ENCODE measurements at places on chromosomes 1 and 21.

- DNase-seq: no peak
Measured at GRCh38 chr1:100141192-100141591, 8.2 kb downstream of the TRMT13 start.

GRCh38 chr1:39907528-39908453 lies 6.1 kb upstream of the MYCL start:
- DNase-seq: no peak

- DNase-seq: no peak
Measured at GRCh38 chr1:220067269-220068204, 21.2 kb upstream of the EPRS1 start.

GRCh38 chr1:41764656-41765055 lies 154.1 kb downstream of the HIVEP3 start:
- DNase-seq: no peak

DNA sequence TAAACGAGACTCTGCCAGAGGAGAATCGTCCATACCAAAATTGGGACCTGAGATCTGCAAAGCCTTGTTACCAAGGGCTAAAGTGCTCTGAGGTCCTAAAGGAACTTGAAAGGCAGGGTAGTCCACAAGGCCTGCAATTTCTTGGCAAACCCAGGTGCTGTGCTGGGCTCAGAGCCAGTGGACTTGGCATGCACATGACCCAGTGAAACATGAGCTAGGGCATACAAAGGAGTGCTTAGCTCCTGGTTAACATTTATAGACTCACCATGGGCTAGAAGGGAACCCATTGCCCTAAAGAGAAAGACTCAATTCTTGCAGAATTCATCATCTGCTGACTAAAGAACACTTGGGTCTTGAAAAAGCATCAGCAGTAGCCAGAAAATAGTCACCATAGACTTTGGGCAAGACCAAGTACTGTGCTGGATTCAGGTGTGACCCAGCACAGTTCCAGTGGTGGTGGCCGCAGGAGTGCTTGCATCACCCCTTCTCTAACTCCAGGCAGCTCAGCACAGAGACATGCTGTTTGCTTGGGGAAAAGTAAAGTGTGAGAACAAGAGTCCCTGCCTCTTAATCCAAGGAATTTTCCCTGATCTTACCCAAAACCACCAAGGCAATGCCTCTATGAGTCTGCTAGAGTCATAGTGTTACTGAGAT lies 1069.4 kb upstream of the ADGRL2 start:
- DNase-seq: no peak

GRCh38 chr1:39295901-39296300 lies 91.4 kb downstream of the MACF1 start:
- DNase-seq: no peak

DNA sequence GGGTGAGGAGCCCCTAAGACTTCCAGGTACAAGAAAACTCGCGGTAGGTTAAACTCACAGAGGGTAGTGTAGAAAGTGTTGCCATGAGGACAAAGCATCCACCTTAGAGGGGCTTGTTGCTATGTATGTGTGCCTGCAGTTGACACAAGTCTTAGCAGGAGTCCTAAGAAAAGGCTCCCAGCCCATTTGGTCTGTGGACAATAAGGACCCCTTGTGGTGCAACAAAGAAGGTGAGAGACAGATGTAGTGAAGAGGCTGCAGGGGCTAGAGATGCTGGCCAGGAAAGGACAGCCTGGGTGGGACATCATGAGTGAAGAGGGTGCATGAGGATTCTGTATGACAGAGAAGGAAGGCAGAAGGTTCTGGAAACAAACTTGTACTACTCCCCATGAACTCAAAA lies 36.3 kb upstream of the IL10 start:
- DNase-seq: peak; percentile 43

DNA sequence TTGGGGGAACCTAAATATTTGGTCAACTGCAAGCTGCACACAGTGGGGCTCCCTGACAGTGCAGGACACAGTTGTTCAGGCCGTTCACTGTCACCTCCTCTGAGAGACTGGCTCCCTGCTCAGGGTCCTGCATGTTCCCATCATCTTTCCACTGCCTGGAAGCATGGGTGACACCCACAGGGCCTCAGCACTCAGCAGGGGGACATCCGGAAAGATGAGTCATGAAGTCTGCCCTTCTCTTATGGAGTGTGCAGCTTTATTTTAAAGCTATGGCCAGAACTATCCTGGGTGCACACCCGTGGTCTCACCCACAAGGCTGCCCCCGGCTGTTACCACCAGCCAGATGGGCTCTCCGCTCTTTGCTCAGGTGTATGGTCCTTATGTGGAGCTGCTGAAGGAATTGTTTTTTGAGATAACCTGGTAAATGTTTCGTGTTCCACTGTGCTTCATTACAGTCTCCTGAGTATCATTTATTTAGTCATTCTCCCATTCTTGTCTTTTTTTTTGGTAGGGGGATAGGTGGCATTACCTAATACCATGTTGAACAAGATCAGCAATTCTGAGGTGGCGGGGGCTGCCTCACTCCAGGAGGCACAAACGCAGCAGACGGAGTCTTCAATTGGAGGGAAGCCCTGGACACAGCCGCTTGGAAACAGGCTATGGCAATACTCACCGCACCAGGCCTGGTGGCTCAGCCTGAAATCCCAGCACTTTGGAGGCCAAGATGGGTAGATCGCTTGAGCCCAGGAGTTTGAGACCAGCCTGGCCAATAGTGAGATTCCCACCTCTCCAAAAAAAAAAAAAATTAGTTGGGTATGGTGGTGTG lies 14.3 kb downstream of the TRIM11 start:
- no peak for DNase-seq

DNA sequence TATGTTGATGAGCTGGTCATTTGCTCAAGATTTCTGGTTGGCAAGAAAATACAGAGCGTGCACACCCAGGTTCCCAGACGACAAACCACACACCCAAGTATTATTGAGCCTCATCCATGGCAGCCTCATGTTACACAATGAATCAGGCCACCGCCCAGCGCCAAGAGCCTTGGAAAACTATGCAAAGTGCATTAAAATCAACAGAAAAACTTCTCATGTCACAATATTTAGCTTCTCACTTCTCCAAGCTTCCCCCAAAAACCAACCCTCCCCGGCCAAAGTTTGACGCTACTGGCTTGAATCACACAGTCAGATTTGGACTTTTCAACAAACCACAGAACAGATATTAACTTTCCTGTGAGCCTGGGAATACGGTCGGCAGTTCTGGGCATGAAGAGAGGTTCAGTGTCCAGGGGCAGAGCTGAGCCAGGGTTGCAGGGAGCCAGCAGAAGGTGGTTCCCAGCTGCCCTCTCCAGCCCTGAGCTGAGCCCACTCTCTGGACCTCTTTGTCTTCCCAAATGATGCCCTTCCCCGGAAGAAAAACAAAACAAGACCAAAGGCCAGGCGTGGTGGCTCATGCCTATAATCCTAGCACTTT lies 71.1 kb downstream of the SETD4 start:
- no peak for DNase-seq

GRCh38 chr1:156508205-156508954 lies 7.8 kb upstream of the MEF2D start:
- no peak for DNase-seq

- DNase-seq: no peak
Measured at GRCh38 chr1:183604815-183605214, 14.6 kb upstream of the NCF2 start.

DNA sequence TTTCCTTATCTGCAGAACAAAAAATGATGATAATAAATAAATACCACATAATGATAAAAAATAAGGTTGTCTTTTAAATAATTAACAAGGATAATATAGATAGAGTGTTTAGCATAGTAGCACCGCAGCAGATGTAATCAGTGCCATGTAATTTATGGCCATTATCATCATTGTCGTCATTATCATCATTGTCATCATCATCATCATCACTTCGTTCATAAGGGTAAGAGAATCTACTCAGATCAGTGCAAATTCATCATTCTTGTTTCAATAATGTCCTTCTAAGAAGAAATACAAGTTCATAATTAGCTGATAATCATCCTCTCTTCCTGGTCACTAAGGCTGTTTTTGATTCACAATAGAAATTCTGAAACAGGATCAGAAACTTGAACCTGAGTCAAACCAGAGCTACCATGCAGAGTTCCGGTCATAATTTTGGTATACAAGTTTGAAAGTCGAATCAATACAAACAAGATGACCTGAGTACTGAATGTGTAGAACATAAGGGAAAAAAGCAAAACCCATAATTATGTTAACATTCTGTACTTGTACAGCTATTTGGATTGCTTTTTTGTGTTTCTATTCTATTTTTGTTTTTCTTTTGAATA lies 172.0 kb downstream of the LRRC40 start:
- no peak for DNase-seq

GRCh38 chr1:106435269-106435668 lies 621.2 kb upstream of the PRMT6 start:
- DNase-seq: no peak

DNA sequence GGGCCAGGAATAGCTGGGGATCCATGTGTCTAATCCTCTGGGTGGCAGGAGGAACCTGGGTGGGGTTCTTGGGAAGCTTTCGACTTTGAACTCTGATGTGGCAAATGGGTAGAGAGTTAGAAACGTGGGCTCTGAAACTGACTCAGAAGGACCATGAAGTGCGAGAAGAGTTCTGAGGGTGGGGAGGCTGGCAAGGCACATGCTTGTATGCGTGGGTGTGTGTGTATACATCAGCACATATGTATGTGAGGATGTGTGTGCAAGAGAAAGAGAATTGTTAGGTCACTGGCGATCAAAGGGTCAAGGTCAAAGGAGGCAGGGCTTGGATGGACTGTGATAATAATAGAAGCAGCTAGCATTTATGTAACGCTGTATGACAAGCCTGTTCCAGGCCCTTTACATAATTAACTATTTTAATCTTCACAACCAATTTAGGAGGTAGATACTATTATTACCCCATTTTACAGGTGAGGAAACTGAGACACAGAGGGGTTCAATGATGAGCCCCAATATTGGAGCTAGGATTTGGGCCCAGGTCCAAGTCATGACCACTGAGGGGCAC lies 84.5 kb upstream of the POU3F1 start:
- no peak for DNase-seq

DNA sequence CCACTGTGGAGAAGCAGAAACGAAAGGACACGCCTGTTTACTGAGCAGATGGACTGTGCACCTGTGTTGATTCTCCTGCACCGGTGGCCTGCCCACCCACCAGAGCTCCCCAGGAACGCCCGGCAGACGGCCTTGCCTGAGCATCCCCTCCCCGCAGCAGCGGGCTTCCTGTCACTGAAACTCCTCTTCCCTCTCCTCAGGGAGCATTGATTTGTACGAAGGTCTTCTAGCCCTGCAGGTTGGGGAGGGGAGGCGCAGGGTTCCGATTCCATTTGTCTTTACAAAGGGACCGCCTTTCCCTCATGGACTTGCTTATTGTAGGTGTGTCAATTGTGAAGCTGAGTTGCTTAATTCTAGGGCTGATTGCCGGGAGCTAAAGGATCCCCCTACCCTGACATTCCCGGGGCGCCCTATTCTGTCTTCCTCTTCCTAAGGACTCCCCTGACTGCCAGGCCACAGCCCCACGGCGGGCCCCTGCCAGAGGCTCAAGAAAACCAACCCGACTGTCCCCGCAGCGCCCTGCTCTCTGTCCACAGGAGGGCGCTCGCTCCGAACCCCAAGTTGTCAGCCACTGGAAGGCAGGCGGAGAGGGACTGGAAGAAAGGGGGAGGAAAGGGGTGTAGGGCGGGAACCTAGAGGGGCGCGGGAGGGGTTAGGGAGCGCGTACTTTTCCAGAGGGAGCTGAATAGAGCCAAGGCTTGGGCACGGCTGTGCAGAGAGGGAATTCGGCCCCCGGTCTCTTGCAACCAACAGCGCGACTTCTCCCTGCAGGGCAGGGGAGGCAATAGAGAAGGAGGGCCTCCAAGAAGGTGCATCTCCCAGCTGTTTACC lies 2.8 kb downstream of the S100A6 start:
- DNase-seq: peak; percentile 92

GRCh38 chr1:28370239-28371009 lies 884 bp downstream of the PHACTR4 start:
- peak; percentile 23 for DNase-seq

GRCh38 chr1:231636157-231636556 lies 9.6 kb downstream of the DISC1 start:
- no peak for DNase-seq

DNA sequence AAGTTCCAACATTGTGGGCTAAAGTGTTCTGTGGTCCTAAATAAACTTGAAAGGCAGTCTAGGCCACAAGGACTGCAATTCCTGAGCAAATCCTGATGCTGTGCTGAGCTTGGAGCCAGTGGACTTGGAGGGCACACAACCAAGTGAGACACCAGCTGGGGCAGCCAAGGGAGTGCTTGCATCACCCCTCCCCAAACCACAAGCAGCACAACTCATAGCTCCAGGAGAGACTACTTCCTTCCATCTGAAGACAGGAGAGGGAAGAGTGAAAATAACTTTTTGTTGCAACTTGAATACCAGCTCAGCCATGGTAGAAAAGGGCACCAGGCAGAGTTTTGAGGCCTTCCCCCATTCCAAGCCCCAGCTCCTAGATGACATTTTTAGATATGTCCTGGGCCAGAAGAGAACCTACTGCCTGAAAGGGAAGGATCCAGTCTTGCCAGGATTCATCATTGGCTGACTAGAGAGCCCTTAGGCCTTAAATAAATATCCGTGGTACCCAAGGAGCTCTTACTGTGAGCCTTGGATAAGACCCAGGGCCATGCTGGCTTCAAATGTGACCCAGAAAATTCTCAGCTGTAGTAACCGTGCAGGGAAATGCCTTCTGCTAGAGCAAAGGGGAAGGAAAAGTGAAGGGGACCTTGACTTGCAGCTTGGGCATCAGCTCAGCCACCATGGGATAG lies 35.4 kb upstream of the LRRC8B start:
- DNase-seq: no peak

DNA sequence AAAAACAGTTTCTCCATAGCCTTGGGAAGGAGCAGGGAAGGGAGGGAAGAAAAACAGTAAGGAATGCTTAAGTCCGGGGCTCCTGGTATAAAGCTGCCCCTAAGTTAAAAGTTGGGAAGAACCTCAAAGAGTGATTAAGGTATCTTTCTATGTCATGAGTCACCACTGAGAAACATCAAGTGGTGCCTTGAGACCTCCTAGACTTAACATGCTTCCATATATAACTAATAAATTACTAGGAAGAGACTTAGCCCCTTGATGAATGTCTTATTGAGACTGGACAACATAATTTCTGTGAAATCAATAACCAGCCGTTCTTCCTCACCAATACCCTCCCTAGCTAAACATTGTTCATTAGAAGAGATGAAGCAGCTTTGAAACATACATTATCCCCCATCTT lies 121.8 kb upstream of the SLC44A3 start:
- DNase-seq: no peak

DNA sequence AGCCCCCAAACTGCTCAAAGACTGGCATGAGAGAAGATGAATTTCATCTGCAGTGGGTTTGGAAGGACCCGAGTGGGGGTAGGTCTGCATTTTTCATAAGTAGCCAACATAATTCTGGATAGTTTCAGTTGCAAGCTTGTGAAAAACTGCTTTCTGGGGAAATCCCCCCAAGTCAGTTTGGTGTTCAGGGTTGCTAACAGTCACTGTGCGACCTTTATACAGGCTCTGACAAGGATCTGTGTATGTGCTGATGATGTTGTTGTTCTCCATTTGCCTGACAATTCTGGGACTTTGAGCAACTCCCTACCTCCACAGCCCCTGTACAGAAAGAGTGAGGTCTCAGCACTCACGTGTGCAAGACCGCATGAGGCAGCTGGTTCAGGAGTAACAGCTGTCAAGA lies 87.9 kb downstream of the SUSD4 start:
- DNase-seq: no peak

Data from NT2/D1 (cell line).